ENCODE measurements at places on chromosomes 12 and 14.

DNA sequence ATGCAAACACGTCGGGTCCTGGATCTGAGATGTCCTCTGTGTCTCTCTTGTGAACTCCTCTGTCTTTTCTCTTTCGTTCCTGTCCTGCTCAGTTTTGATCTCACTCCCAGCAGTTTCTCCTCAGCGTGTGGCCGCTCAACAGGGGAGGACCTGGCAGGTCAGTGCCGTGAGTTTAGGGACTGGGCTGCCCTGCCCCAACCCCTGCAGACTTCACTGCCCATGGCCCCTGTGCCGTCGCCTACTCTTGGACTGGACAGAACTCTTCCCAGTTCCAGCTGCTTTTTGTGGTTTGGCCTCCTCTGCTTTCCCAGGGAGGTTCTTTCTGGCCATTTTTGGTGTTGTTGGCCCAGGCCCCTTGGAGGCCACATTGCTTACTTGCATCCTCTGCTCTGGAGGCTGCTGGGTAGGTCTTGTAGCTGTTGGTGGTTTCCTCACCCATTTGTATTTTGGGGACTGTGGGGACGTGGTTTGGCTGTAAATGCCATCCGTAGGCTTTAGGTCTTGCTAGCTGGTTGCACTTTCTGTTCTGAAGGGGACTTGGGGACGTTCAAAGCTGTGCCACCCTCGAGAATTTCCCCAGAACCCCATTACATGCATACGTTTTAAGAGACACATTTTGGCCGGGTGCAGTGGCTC is 20.0 kb upstream of the DNAH10 start:
- peak; percentile 69 for DNase-seq

- DNase-seq: no peak
Measured at GRCh38 chr12:48813465-48814261, 4.6 kb upstream of the CACNB3 start.

- DNase-seq: no peak
Measured at GRCh38 chr12:8057839-8058238, 8.3 kb downstream of the C3AR1 start.

GRCh38 chr12:131856366-131857097 is 28.3 kb downstream of the MMP17 start:
- DNase-seq: no peak
